Fibroblast of lung (primary cell): ENCODE measurements at places on chromosomes 12 and 14. TPM values are rescaled to one million over a fixed set of nuclear protein-coding genes. Genes with fewer than 3 reads are reported as not detected.

Gene ACOT6
- total RNA-seq = not detected in 2 replicates

Gene TAPBPL
- total RNA-seq = 6.2 and 17.3 TPM in 2 replicates

Gene OR11H7
- not detected in 2 replicates for total RNA-seq

Gene NOVA1
- total RNA-seq = 3.6 and 5.1 TPM in 2 replicates

Gene TMEM119
- 132 and 358 TPM in 2 replicates for total RNA-seq

Gene C12orf42
- not detected in 2 replicates for total RNA-seq

Gene KCNC2
- not detected in 2 replicates for total RNA-seq

Gene RASSF9
- 0.33 and 0.77 TPM in 2 replicates for total RNA-seq

Gene DAAM1
- 15.5 and 16.9 TPM in 2 replicates for total RNA-seq

Gene VSX2
- total RNA-seq = not detected in 2 replicates

Gene OR6C65
- total RNA-seq = not detected in 2 replicates

Gene SOAT2
- under 0.01 TPM in 1 of 2 replicates, not detected in the other for total RNA-seq

Gene AKAP6
- total RNA-seq = 1.0 and 10.9 TPM in 2 replicates

Gene SRRM4
- not detected in 2 replicates for total RNA-seq

Gene PYGL
- 58.6 and 76.8 TPM in 2 replicates for total RNA-seq

Gene RBP5
- total RNA-seq = 0.26 TPM in 1 of 2 replicates, not detected in the other

Gene RPS6KA5
- 1.0 and 2.0 TPM in 2 replicates for total RNA-seq

Gene MANSC4
- 0.17 TPM in 1 of 2 replicates, not detected in the other for total RNA-seq

Gene CLEC6A
- not detected in 2 replicates for total RNA-seq

Gene NRXN3
- 0.51 and 0.83 TPM in 2 replicates for total RNA-seq

Gene DNAJC22
- total RNA-seq = 4.6 and 4.8 TPM in 2 replicates

Gene OAS3
- total RNA-seq = 2.6 and 3.5 TPM in 2 replicates

Gene KRT75
- total RNA-seq = not detected in 2 replicates

Gene CLEC9A
- total RNA-seq = not detected in 2 replicates

Gene LALBA
- total RNA-seq = not detected in 2 replicates

Gene NID2
- total RNA-seq = 93.7 and 181 TPM in 2 replicates

Gene ALDH6A1
- 19.5 and 38.6 TPM in 2 replicates for total RNA-seq

Gene ADCY4
- total RNA-seq = 1.3 and 7.4 TPM in 2 replicates

Gene USP30
- total RNA-seq = 8.0 and 9.9 TPM in 2 replicates

Gene ZNF891
- total RNA-seq = 1.0 and 1.2 TPM in 2 replicates

Gene RDH16
- 0.17 and 0.26 TPM in 2 replicates for total RNA-seq

Gene DDX51
- total RNA-seq = 7.2 and 7.4 TPM in 2 replicates

Gene PTGER2
- 30.0 and 38.8 TPM in 2 replicates for total RNA-seq

Gene MFAP5
- 1.3 and 9.0 TPM in 2 replicates for total RNA-seq

Gene CD63
- 3,001 and 3,424 TPM in 2 replicates for total RNA-seq

Gene TBX3
- 39.5 and 66.4 TPM in 2 replicates for total RNA-seq

Gene MYF5
- total RNA-seq = not detected in 2 replicates

Gene AKAP5
- total RNA-seq = 0.17 and 0.26 TPM in 2 replicates

Gene DAO
- not detected in 2 replicates for total RNA-seq

Gene CFAP251
- total RNA-seq = 3.9 and 7.9 TPM in 2 replicates

Gene ST8SIA1
- 5.9 and 23.9 TPM in 2 replicates for total RNA-seq

Gene NELL2
- total RNA-seq = 0.17 and 0.26 TPM in 2 replicates

Gene GEMIN2
- 16.5 and 27.0 TPM in 2 replicates for total RNA-seq

Gene STYK1
- under 0.01 TPM in 1 of 2 replicates, not detected in the other for total RNA-seq
